ENCODE measurements at places on chromosomes 5 and 9. TPM values are rescaled to one million over a fixed set of nuclear protein-coding genes. Genes with fewer than 3 reads are reported as not detected.

Gene ASPN
- total RNA-seq = 6.9 TPM

Gene TOR1A
- 11.0 TPM for total RNA-seq

Gene CTXN3
- not detected for total RNA-seq

Gene CKMT2
- total RNA-seq = 2,095 TPM

Gene OBP2B
- total RNA-seq = not detected
